Stimulated activated CD8-positive, alpha-beta memory T cell treated with anti-CD3 and anti-CD28 coated beads, Interleukin-7, amount 100 ng/mL, for 4 hours (primary cell): ENCODE measurements at places on chromosomes 6 and 20.

GRCh38 chr6:116108836-116109235 lies 8.2 kb downstream of the NT5DC1 start:
- DNase-seq, result no peak

DNA sequence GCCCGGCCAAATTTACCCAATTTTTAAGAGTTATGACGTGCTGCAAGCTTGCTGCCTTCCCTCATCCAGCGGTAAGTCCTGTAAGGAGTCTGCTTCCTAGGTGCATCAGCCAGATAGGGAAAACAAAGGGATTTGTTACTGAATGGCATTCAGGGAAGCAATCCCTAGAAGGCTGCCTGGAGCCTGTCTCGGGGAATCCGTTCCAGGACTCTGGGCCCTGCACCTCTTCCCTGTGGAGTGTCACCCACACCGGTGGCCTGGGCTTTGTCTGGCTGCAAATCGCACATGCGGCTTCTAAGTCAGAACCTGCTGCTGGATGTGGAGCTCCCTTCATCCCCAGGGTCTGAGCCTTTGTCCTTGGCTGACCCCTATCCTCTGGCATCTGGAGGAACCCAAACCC lies 7.0 kb downstream of the MYT1 start:
- no peak for DNase-seq

GRCh38 chr20:23644164-23644563 lies 6.4 kb upstream of the CST3 start:
- no peak for DNase-seq

DNA sequence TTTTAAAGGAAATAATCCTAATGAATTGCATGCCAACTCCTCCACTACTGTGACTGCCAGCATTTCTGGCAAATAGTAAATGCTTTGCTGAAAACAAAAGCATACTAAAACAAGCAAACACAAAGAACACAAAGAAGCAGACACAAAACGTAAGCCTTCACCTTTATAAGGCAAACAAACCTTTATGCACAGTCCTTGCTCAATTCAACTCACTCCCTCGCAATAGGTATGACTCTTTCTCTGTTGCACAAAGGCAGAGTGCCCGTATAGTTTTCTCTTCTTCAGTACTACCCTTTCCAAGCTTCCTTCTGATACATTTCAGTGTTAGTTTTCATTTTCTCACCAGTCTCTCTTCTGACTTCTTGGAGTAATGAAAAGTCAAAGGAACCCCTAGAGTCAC lies 63.9 kb downstream of the PDE10A start:
- DNase-seq, result no peak

- no peak for DNase-seq
Observed at GRCh38 chr6:44446626-44447300, 59.3 kb downstream of the CDC5L start.

DNA sequence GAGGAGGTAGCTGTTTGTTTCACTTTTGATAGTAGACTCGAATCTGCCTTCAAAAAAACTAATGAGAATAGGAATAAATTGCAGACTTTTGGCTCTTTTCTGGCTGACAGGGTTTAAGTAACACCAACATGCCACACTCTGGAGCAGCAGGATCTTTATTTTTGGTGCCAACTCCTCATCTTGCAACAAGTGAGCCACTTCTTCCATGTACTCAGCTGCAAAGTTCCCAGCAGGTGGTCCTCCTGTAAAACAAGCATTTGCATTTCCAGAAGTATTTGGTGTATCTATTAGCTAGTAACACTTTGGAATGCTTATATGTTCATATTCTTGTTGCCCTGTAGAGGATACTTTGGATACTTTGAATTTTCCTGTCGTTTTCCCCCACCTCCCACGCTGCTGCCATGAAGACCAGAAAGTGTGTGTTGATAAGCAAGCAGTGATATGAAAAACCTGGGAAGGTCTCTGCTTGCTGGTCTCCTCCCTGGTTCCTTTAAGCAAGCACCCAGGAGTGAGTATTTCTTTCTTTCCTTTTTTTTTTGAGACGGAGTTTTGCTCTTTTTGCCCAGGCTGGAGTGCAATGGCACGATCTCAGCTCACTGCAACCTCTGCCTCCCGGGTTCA lies 1.0 kb downstream of the ARMH2 start:
- DNase-seq, result no peak

- no peak for DNase-seq
Observed at GRCh38 chr6:26363882-26364701, 906 bp upstream of the BTN3A2 start.

GRCh38 chr6:111609028-111609820 lies 3.5 kb upstream of the TRAF3IP2 start:
- DNase-seq, result no peak

- no peak for DNase-seq
Observed at GRCh38 chr6:20789162-20789561, 254.9 kb downstream of the CDKAL1 start.

DNA sequence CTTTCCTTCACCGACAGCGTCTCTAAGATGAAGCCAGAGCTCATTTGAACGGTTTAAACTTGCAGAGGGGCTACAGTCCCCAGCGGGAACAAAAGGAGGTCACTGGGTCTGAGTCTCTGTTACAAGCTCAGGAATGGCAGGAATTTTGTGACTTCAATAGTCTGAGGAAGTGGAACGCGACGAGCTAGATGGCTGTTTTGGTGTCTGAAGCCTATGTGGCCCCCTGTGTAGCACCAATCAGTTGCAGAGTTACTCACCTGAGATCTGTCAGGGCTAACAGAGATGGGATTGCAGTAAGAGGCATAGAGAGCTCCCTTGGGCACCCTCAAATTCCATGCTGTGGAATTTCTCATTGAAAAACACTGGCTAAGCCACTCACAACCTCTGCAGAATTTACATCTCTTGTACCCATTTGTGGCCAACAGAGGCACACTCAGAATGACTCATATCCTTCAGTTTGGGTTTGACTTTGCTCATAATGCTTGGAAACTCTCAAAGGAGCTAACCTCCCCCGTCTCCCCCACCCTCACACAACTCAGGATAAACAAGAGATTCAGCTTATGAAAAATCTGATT lies 7.1 kb upstream of the TCP11 start:
- no peak for DNase-seq

DNA sequence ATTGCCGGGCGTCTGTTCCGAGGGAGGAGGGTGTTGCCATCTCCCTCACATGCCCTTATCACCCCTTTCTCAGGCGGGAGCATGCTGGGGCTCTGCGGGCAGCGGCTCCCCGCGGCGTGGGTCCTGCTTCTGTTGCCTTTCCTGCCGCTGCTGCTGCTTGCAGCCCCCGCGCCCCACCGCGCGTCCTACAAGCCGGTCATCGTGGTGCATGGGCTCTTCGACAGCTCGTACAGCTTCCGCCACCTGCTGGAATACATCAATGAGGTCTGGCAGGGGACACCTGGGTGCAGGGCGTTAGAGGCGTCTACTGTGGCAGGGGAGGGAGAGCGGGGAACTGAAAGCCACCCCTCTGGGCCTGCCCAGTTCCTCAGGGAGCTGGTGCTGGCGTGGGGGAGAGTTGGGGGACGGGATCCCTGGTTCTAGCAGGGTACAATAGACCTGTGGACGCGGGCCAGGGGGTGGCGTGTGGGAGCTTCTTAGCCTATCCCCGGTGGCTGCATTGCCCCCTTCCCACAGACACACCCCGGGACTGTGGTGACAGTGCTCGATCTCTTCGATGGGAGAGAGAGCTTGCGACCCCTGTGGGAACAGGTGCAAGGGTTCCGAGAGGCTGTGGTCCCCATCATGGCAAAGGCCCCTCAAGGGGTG lies 697 bp downstream of the PPT2 start:
- peak; percentile 53 for DNase-seq

DNA sequence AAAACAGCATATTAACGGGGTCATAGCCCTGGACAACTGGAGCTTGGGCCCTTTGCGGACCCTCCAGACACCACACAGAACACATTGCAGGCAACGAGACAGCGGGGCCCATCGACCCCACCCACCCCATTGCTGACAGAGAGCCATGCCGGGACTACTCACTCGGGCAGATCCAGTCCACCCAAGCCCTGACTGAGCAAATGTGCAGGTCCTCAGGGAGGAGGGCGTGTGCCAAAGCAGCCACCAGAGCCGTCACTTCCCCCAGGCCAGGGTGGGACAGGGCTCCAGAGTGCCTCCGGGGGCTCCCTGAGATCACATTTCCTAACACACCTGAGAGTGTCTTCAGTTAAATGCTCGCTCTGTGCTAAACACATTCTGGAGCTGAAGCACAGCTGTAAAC lies 114.9 kb downstream of the CDH4 start:
- no peak for DNase-seq

DNA sequence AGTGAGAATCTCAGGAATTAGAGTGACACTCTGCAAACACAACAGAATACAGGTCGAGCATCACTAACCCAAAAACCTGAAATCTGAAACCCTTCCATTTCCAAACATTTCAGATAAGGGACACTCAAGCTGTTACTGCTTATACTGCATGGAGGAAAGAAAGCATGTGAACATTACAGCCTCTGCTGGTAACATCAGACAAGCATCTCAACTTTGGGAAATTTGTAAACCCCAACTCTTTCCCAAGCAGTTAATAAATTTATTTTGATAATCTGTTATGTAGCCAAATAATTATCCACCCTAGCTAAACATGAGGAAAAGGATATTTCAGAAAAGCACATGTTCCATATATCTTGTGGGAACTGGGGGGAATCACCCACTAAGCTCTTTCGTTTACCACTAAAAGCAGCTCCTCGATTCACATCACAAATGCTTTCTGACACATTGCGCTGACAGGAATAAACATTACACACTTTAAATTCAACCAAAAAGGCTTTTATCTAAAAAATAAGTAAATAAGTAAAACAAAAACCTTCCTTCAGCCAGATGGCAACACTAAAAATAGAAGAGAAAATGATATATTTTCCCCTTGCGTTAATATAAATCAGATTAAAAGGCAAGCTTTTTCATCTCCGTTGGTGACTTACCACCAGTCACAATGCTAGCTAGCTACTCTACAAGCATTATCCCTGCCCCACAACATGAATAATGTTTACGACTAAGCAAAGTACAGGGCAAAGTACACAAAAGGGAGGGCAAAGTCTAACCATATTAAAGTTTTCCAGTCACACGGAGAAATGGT lies 120.8 kb downstream of the MAP7 start:
- DNase-seq, result no peak

DNA sequence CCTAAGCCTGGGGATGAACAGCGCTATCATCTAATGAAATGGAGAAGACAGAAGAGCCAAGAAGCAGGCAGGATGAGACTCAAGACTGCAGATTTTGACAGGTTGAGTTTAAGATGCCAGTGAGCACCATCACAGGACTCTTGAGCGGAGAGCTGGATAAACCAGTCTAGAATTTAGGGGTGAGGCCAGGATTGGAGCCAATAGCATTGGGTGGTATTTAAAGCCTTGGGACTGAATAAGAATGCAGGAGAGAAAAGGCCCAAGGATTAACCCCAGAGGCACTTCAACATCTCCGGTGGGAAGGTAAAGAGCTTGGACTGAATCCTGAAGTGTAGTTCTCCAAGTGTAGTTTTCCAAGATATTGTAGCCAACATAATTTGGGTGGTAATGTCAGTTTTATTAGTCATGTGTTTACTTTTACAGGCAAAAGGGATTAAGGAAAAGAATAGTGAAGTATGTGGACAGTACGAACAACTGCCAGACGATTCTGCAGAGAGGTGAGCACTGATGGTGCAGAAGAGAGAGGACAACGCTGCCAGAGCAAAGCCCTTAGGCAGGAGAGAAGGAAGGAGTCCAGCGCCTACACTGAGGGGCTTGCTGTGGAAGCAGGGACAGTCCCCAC lies 85.2 kb downstream of the DTNBP1 start:
- DNase-seq, result no peak

- DNase-seq, result no peak
Observed at GRCh38 chr6:40630051-40630450, 42.9 kb upstream of the LRFN2 start.

GRCh38 chr6:165184192-165184979 lies 125.0 kb downstream of the C6orf118 start:
- no peak for DNase-seq

- no peak for DNase-seq
Observed at GRCh38 chr6:153625089-153625488, 414.0 kb upstream of the OPRM1 start.

DNA sequence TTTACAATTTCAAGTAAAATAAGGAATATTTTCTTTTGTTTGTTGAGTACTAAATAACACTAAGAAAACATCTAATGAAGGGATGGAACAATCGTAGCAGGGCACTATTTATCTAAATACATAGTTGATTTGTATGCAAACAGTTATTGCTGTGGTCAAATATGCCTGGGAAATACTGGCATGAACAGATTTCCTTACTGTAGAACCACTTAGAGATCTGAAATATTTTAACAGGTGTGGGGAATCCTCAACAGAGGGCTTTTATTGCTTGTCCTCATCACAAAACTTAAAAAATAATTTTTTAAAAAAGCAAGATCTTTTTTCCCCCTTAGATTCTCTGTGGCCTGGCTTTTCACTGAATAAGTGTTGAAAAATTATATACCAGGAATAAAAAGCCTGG lies 233.0 kb upstream of the FAM83B start:
- no peak for DNase-seq

GRCh38 chr6:122726649-122727048 lies 52.9 kb upstream of the FABP7 start:
- no peak for DNase-seq

GRCh38 chr6:131058236-131058635 lies 4.8 kb downstream of the EPB41L2 start:
- no peak for DNase-seq

DNA sequence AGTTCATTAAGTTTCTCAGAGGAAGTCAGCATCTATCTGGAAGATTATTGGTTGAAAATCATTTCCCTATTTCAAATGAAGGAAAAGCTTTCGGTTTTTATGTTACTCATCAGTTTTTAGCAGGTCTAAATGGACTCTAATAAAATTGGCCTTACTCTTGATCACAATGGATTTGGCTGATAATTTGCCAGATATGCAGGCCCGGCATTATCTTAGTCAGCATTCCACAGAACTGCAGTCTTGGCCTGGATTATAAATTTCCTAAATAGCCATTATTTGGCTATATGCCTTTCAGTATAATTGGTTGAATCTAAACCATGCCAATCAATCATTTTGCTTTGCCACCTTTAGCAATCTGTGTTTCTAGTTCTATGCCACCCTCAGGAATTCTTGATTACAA lies 91.7 kb upstream of the KCNQ5 start:
- DNase-seq, result no peak

GRCh38 chr6:166366921-166367320 lies 15.8 kb downstream of the MPC1 start:
- no peak for DNase-seq

DNA sequence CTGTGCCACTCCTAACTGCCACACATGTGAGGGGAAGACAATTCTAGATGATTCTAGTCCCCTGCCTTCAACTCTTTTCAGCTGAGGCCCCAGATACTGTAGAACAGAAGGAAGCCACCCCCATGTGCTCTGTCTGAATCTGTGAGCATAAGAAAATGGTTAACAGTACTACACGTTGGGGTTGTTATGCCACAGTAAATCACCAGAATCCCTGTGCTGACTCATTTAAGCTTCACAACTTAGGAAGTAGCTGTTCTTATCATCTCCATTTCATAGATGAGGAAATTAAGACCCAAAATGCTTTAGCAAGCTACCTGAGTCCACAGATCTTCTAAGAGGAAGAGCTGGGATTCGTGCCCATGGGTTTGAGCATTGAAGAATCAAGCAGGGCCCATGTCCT lies 27.4 kb upstream of the SCRT2 start:
- no peak for DNase-seq
